ENCODE measurements at places on chromosomes 11 and 22.

DNA sequence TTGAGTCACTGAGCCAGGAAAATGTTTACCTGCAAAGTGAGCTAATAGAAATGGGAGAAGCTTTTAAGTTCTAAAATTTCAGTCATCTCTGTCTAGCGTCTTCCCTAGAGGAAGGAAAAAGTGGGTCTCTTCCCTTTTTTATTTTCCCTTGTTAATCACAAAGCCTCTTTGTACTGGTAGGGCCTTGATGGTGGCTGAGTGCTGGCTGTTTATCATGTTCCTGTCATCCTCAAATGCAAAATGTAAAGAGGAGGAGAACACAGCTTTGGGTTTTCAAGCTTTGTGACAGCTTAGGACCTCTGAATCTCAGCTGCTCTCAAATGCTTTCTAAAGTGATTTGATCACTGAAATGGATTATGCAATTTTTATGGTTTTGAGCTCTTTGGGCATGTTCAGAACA lies 222.0 kb downstream of the TMEM135 start:
- no peak for DNase-seq

- DNase-seq, result no peak
These were observed 9.1 kb downstream of the GAL3ST1 start for GRCh38 chr22:30565341-30565740.

GRCh38 chr11:30451167-30451566 lies 128.3 kb downstream of the ARL14EP start:
- DNase-seq, result no peak

DNA sequence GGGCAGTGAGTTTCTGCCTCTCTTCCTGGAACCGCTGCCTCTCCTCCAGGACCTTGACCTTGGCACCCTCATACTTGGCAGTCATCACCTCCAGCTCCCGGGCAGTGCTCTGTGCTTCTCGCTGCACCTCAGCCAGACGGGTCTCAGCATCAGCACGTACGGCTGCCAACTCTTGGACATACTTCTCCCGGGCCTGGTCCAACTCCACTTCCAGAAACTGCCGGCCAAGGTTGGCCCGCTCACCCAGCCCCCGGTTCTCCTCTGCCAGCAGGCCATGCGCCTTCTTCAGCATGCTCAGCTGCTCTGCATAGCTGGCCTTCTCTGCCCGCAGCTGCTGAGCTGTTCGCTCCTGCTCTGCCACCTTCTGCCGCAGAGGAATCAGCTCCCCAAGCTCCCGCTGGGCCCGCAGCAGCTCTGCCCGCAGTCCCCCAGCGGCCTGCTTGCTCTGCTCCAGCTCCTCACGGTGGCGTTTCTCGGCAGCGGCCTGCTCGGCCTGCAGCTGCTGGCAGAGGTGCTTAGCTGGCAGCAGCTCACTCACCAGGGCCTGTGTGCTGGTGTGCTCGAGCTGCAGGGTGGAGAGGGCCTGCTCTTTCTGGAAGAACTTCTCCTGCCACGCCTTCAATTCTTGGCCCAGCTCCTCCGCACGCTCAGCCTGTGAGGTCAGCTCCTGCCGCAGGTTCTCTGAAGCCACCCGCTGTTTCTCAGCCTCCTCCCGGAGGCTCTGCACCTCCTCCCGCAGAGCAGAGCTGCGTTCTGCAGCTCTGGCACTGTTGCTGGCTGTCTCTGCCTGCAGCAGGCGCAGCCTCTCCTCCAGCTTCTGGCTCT lies 14.4 kb downstream of the IL18BP start:
- DNase-seq, result peak; percentile 87

DNA sequence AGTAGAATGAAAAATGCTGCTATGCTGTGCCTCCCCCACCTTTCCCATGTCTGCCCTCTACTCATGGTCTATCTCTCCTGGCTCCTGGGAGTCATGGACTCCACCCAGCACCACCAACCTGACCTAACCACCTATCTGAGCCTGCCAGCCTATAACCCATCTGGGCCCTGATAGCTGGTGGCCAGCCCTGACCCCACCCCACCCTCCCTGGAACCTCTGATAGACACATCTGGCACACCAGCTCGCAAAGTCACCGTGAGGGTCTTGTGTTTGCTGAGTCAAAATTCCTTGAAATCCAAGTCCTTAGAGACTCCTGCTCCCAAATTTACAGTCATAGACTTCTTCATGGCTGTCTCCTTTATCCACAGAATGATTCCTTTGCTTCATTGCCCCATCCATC lies 14.9 kb upstream of the HBE1 start:
- no peak for DNase-seq
